Stimulated activated CD4-positive, alpha-beta T cell treated with anti-CD3 and anti-CD28 coated beads, Interleukin-15, amount 100 ng/mL, for 1 hour (primary cell): ENCODE measurements at places on chromosomes 1 and 21.
A peak's percentile ranks its signal among the peaks of the same experiment; 100 is the strongest.

- no peak for DNase-seq
Observed at GRCh38 chr1:182473556-182473955, 23.6 kb downstream of the RGSL1 start.

- no peak for DNase-seq
Observed at GRCh38 chr1:109438798-109439297, 12.6 kb upstream of the PSMA5 start.

- no peak for DNase-seq
Observed at GRCh38 chr1:165408518-165408917, 36.4 kb downstream of the RXRG start.

DNA sequence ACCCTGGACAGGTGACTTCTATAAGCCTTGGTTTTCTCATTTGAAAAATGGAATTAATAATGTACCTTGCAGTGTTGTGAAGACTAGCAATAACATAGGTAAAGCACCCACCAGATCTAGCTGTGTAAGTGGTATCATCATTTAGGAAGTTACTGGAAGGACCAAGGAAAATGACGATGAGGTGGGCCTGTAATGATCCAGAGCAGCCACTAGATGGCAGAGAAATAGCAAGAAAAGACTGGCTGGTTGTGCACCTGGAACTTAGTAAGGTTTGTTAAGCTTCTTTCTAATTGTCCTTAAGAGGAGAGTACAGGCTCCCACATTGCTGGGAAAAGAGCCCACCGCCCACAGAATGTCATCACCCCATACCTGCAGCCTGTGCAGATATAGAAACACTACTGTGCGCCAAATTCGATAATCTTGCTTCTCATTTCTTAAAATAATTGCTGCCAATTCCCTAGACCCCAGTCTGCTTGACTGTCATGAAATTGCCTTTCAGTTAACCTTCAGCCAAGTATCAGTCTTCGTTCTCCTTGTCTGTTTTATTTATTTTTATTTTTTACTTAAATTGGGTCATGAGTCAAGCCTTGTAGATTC lies 37.2 kb downstream of the WNT4 start:
- DNase-seq, result no peak

GRCh38 chr1:226643177-226643576 lies 94.6 kb downstream of the STUM start:
- peak; percentile 60 for DNase-seq

GRCh38 chr1:94239796-94240195 lies 2.4 kb upstream of the ARHGAP29 start:
- DNase-seq, result no peak

DNA sequence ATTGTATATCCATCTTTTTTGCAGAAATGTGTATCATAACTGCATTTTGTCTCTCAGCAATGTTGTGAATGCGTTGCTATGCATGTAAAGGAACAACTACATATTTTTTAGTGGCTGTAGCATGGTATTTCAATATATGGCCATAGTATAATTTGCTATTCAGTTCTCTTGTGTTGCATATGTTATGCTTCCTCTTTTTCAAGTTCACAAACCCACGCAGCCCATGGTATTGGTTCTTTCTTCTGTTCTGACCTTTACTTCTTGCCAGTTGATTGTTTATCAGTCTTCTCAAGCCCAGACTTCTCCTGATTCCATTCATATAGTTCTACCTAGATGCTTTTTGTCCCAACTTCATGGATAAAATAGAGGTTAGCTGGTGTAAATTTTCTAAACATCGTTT lies 6.1 kb downstream of the SLC22A15 start:
- DNase-seq, result no peak

- DNase-seq, result no peak
Observed at GRCh38 chr1:151542710-151543129, 2.6 kb downstream of the TUFT1 start.

GRCh38 chr1:237834461-237834860 lies 56.3 kb downstream of the ZP4 start:
- no peak for DNase-seq
